Karpas-422 (cell line): ENCODE measurements at places on chromosomes 7 and 10. TPM values are rescaled to one million over a fixed set of nuclear protein-coding genes. Genes with fewer than 3 reads are reported as not detected.

- peaks cover 6% of the 10 kb centered on the region; the same call in 1 of the 2 replicates for H3K4me1 ChIP-seq
- DNase-seq, result no peak
- H3K4me3 ChIP-seq, result no peak overlapping the region
- H3K27ac ChIP-seq, result no peak overlapping the region
Observed at GRCh38 chr10:7533657-7534479, 123.0 kb upstream of the SFMBT2 start.

DNA sequence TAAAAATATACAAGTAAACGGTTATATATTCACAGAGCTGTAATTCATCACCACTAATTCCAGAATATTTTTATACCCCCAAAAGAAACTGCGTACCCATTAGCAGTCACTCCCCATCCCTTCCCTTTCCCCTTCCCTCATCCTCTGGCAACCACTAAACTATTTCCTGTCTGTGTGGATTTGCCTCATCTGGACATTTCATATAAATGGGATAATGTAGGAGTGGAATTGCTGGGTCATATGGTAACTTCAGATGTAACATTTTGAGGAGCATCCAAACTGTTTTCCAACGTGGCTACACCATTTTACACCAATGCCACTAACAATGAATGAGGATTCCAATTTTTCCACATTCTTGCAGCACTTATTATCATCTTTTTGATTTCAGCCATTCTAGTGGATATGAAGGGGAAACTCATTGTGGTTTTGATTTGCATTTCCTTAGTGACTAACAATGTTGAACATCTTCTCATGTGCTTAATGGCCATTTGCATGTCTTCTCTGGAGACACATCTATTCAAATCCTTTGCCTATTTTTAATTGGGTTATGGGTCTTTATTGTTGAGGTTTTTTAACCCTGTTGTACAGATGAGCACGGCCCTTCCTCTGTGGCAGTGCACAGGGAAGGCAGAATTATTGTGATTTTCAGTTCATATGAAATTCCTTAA, 79.2 kb downstream of the RBM20 start:
- peak; percentile 87 for DNase-seq

- H3K27me3 ChIP-seq, result no peaks in the 10 kb centered on the region
- no peak overlapping the region for H3K27ac ChIP-seq
- H3K4me3 ChIP-seq, result no peak overlapping the region
- H3K4me1 ChIP-seq, result peaks cover 8% of the 10 kb centered on the region
- no peak for DNase-seq
Observed at GRCh38 chr7:106968160-106968559, 76.3 kb upstream of the PRKAR2B start.

HOXA7 gene
- 7.5 and 10.2 TPM in 2 replicates for total RNA-seq

DNA sequence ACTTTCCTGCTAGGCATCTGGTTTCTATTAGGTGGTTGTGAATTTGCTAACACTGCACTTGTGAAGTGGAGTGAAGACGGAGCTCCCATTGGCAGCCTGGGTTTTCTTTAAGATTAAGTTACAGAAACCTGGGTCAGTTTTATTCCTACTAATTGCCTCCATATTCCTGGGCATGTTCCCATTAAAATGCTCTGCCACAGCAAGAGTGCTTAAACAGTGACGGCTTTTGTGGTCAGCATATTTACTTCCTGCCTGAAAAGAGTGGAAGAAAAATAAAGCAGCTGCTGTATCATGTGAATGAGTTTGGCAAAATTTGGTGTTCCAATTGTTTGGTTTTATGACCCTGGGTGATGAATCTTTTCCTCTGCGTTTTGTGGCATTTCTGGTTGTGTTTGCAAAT, 96.9 kb upstream of the PLXDC2 start:
- H3K36me3 ChIP-seq, result no peaks in the 10 kb centered on the region
- no peak for DNase-seq
- no peaks in the 10 kb centered on the region for H3K27me3 ChIP-seq
- no peaks in the 10 kb centered on the region for H3K4me1 ChIP-seq

GRCh38 chr7:135713836-135714470, 14.0 kb downstream of the SLC13A4 start:
- H3K36me3 ChIP-seq, result no peaks in the 10 kb centered on the region
- H3K4me1 ChIP-seq, result no peaks in the 10 kb centered on the region
- H3K27me3 ChIP-seq, result no peaks in the 10 kb centered on the region
- no peak overlapping the region for H3K27ac ChIP-seq

FKBP14 gene
- 9.0 and 13.5 TPM in 2 replicates for total RNA-seq

GRCh38 chr10:122455376-122456079, 1.1 kb downstream of the ARMS2 start:
- H3K27me3 ChIP-seq, result no peaks in the 10 kb centered on the region
- no peaks in the 10 kb centered on the region for H3K36me3 ChIP-seq
- no peaks in the 10 kb centered on the region for H3K4me1 ChIP-seq
- H3K27ac ChIP-seq, result no peak overlapping the region

CHRM2 gene
- not detected in 2 replicates for total RNA-seq

- DNase-seq, result no peak
- H3K4me3 ChIP-seq, result no peak overlapping the region
- H3K4me1 ChIP-seq, result no peaks in the 10 kb centered on the region
- no peak overlapping the region for H3K27ac ChIP-seq
- H3K36me3 ChIP-seq, result no peaks in the 10 kb centered on the region
Observed at GRCh38 chr7:54485044-54485443, 57.1 kb upstream of the VSTM2A start.

MSRB2 gene
- 9.7 and 12.3 TPM in 2 replicates for total RNA-seq

DNA sequence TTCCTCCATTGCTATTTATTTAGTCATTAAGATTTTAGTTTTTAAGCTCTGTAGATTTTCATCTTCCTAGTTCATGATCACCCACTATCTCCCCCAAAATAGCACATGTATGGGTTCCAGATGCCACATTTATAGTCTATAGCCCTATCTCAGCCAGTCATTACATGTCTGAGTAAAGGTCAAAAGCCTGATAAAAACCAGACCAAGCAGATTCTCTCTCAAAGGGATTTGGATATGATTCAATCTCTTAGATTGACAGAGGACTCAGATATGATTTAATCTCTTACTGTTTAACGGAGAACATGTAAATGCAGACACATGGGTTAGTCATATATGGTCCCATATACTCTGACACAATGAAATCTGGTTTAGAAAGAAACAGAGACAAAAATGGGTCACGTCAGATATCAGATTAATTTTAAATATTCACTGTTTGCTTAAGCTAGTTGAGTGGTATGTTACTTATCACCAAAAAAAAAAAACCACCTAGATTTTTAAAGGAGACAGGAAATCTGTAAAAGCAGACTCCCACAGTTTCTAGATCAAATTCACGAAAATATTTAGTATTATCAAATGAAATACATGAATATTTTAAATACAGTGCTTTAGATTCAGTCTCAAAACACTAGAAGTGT, 107.0 kb upstream of the LRRN3 start:
- H3K27ac ChIP-seq, result no peak overlapping the region
- no peak for DNase-seq
- no peak overlapping the region for H3K4me3 ChIP-seq
- no peaks in the 10 kb centered on the region for H3K4me1 ChIP-seq
- H3K36me3 ChIP-seq, result no peaks in the 10 kb centered on the region
- H3K27me3 ChIP-seq, result no peaks in the 10 kb centered on the region
